ENCODE measurements at places on chromosomes 3 and 15.

DNA sequence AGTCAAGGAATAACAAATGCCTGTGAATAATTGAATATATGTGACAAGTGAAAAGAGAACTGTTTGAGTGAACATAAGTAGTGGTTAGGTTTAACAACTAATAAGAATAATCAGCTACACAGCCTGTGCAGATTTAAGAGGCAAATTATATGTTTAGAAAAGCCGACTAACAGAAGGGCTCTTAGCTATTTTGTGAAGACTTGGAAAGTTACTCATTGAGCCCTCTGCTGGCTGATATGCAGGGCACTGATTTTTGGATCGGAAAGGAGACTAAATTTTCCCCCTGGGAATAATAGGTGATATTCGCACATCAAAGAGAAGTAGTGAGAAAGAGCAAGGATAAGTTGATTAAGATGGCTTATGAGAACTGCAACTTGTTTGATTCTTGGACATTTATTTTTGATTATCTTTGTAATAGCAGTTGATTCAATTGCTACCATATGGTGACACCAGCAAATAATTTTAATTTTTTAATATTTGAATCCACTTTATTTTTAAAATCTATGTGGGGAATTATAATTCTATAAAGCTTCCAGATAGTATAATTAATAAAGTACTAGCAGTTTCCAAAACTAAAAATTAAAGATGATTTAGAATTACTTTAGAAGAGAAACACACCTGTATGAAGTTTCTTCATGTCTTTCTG lies 156.2 kb downstream of the NLGN1 start:
- DNase-seq = no peak

GRCh38 chr3:155352900-155353490 lies 59.5 kb upstream of the STRIT1 start:
- DNase-seq = no peak

- DNase-seq = no peak
Observed at GRCh38 chr3:15682561-15683185, 81.1 kb downstream of the BTD start.

DNA sequence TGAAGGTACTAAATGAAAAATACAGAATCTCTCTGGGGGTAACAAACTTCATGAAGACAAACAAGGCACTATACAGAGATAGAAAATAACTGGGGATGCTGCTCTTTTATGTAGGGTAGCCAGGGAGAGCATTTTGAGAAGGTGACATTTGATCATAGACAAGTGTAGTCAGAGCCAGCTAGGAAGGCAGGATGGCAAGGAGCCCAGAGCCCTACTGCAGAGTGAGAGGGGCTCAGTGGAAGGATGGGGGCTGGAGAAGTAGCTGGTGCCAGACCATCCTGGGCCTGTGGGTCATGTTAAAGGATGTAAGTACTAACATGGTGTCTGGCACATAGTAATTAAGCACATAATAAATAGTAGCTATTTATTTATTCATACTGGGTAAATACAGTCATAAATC lies 133.6 kb downstream of the MEIS2 start:
- no peak for DNase-seq

DNA sequence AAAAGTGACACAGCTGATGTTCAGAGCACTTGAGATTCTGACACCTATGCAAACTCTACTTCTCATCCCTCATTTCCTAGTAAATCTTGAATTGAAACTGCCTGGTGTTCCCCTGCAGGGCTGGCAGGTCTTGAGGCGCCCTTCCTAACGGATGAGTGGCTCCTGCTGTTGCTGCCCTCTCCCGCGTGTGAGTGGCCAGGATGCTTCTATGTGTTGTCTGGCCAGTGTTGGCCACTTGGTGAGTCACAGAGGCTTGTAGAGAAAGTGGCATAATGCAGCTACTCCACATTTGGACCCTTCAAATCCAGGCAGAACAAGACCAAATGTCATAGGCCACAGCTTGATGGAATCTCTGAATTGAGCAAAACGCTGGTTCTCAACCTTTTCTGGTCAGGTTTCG lies 63.6 kb downstream of the MOBP start:
- DNase-seq = no peak

DNA sequence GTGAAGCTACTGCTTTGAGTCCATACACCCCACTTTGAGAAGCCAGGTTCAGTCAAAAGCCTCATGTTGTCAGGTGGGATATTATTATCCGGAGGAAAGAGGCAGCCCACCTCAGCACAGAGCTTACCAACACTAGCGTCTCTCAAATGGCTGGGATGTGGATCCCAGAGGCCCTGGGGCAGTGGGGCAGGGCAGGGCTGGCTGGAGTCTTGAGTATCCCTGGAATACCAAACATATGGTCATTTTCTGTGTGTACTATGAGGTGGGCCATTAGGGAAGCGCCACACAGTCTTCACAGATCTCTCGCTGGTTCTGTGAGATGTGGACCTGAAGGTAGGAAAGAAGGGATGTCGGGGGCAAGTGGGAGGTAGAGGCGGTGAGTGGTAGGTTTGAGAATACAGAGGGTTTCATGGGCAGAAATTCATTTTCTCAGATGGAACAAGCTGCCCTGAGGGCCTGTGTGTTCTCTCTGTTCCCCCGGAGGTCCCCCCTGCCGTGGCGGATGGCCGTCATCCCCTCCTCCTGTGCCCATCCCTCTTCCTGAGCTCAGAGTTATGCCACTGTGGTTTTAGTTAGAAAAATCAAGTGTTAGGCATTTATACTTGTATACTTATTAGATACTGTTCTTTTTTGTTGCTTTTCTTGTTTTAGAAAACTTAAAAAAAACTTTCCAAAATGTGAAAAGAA lies 66.4 kb downstream of the USP13 start:
- no peak for DNase-seq

DNA sequence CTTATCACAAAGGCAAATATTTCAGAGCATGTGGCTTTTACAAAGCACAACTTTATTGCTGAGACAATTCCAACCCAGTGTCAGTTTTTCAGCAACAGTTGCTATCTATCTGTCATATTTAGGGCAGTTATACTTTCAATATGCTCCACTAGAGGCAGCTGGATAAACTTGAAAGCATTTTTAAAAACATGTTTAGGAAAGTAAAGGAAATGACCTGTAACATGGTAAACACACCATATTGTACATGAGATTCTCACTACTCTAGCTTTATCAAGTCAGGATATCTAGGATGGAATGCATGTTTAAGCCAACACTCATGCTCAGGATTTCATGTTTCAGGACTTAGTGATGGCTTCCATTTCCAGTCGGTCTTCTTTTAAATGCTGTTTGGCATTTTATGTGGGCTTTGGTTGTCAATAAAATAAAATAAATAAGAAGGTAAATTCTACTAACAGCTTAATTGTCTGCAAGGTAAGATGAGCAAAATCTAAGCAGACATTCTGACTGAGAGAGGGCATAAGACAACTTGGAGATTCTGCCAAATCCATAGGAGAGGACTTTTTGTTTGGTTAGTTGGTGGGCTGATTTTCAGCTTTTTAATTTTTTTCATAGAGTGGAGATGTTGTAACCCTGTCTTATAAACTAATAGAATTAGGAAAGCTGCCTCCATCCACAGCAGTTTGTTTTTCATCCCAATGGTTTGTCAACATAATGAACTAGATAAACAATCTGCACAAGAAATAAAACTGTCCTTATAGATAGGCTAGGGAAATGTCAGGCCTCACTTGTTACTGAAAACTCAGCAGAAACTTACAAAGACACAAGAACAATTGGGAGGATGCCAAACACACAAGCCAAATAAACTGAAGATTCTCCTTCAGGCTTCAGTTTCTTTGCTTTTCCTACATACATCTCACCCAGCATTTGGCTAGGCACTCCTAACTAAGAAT lies 63.4 kb upstream of the CPB1 start:
- DNase-seq = no peak

GRCh38 chr3:81249540-81250029 lies 511.9 kb downstream of the GBE1 start:
- no peak for DNase-seq

Data from stimulated activated effector memory CD8-positive, alpha-beta T cell treated with anti-CD3 and anti-CD28 coated beads, Interleukin-12 subunit alpha, Interleukin-12 subunit beta, amount 100 ng/mL, for 72 hours (primary cell).